ENCODE measurements at places on chromosomes 16 and 17.

DNA sequence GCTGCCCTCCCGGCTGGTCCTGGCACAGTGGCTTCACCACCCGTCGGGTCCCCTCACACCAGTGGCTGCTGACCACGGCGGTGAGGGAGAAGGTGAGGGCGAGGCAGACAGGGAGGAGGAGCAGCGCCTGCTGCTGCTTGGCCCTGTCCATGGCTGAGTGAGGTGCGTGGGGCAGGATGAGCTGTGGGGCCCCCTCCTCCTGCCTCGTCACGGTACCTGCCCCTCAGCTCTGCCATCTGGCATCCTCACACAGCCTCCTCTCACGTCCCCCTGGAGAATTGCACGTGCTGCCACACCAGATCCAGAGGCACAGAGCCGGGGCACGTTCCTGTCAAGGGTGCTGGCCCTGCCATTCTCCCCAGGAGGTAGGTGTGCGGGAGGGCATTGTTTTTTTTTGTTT is at the start of gene GSG1L2:
Gene GSG1L2 (minus strand): TSS at position 159 of the 400 bp plus-strand sequence. CDS start 8 bp downstream, at position 151.
- no peak for DNase-seq

- no peak for DNase-seq
These were observed 4.7 kb upstream of the PRKAR1A start for GRCh38 chr17:68507576-68507975.

DNA sequence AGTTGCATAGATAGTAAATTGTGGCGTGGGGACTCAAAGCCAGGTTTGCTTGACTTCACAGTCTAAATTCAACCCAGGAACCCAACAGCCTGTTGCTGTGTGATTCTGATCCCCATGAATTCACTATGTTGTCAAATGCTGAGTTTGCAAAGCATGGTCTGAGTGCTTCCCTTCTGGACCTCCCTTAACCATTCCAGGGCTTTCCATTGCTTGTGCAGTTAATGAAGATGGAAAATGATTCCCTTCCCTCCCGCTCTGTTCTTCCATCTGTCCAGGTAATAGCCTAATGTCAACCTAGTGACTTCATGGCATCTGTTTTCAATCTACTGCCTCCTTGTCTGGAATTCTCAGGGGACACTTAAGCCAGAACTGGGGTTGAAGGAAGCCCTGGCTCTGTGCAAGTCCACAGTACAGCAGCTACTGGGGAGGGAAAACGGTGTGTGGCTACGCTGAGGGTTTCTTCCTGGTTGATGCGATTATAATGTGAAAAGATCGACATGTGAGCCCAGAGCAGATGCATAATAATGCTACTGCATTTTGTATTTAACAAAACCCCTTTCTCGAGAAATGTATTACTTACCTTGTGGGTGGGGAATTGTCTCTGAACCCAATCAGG is 206.7 kb downstream of the CDH13 start:
- no peak for DNase-seq

DNA sequence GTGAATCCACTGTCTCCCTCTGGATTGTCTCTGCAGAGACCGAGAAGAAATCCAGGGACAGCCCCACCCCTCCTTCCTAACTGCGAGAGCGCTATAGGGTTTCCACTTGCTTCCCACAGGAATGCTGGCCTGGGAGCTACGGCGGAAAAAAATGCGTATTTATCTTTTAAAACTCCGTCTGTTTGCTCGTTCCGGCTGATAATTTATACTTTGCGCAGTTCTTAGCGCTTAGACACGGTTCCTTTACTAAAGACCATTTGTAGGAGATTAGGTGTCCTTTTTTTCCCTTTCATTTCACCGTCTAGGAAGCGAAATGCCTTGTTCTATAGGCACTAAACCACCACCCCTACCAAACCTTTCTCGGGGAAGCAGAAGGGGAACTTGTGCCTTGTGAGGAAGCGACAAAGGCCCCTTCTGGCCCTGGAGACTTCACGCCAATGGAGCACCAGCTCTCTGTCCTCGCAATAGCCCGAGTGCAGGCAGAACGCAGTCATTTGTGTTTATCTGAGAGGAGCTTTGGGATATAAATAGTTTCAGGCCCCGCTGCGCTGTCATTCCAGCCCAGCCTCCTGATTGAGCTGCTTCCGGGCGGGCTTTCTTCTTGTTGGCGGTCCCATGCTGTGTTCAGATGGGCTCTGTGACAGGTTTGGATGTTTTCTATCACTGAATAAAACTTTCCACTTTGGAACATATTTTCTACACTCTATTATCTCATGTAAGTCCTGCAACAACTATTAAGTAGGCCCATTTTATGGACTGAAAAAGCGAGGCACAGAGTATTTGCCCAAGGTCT is 791 bp upstream of the SUPT4H1 start:
- DNase-seq, result no peak

DNA sequence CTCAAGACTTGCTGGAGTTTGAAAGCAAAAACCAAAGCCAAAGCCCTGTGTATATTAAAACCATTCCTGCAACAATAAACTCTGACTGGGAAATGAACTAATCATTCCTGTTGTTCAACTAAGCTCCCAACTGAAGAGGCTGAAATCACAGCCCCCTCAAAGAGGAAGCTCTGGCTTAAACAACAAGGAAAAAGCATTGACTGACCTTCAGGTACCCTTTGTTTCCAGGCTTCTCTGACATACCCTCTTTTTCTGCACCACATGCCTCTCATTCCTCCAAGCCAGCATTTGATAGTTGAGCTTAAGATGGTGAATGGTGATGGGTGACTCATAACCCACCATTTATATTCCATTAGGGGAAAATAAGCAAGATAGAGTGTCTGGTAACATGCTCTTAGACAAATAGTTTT is 470.9 kb upstream of the SOX9 start:
- DNase-seq, result no peak

DNA sequence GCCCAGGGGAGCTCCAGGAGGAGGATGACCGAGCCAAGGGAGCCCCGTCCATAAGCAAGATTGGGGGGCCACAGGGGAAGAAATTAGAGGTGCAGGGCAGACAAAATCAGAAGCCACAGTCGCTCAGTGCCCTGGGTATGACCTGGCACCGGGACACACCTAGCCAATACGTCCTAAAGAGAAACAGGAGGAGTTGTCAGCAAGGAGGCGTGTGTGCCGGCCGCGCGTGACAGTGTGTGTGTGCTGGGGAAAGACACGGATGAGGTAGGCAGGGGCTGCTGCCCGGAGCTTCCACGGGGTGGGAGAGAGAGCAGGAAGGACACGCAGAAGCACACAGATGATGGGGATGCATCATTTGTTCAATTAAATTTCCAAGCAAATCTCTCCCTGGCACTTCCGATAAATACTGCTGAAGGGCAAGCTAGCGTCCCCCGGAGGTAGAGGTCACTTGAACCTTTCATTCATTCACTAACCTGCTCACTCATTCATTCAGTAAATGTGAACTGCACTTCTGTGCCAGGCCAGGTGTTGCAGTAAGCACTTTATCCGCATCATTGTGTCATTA is 38.0 kb downstream of the C16orf95 start:
- DNase-seq, result no peak

DNA sequence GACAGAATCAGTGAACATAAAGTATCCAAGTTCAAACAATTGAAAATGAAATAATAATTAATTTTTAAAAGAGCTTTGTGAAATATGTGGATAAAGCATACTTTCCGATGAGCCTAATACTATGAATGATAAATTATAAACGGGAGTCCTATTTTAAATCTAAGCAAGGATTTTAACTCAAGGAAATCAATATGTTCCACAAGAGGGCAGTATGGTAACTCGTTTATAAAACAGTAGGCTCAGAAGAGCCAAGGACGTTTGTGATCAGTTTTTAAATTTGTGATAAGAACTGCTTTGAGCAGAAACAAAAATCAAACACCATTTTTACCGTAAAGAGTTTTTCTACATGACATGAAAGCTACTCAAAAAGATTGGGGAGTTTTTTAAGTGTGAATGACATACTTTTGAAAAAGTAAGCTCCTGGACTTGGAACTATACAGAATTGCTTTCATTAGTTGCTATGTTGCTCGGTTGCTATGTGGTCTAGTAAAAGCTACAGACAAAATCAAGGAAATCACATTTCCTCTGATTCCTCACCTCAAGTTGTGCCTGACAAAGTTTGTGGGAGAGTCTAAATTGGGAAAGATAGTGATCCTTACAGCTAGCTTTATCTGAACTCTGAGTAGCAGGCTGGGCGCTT is 11.8 kb upstream of the TEKT1 start:
- DNase-seq, result no peak

- no peak for DNase-seq
These were observed 32.2 kb downstream of the BAHCC1 start for GRCh38 chr17:81427173-81428120.

DNA sequence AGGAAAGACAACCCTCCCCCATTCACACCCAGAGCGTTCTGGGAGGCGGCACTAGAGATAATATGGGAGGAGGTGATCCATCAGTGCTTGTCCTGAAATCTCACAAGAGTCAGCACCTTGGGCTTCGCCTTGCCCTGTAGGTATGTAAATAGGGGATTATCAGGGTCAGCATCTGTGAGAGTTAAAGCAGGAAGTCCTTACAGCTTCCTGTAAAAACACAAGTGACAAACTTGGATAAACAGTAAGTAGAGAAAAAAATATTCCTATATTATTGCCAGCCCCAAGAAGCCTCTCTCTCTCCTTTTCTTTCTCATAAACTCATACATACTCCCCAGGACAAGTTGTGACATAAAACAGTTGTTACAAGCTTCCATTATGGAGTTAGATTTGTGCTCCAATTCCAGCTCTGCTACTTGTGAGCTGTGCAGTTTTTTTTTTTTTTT is 187.7 kb downstream of the MAF start:
- DNase-seq, result no peak

DNA sequence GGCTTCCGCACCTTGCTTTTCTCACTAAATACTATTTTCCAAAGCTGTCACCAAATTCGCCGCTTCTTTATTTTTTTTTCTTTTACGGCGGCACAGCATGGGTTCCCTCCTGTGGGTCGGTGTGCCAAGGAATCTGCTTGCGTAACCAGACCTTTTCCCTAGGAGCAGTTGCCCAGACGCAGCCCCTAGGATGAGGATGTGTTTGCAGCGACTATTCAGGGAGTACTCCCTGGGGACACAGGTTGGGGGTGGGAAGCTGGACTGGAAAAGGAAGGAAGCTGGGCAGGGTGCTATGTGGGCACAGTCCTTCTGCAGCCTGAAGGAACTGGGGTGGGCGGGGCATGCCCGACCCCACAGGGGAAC is 49.0 kb upstream of the ZCCHC14 start:
- no peak for DNase-seq

- DNase-seq, result no peak
These were observed 32.3 kb downstream of the CPPED1 start for GRCh38 chr16:12771341-12771798.

DNA sequence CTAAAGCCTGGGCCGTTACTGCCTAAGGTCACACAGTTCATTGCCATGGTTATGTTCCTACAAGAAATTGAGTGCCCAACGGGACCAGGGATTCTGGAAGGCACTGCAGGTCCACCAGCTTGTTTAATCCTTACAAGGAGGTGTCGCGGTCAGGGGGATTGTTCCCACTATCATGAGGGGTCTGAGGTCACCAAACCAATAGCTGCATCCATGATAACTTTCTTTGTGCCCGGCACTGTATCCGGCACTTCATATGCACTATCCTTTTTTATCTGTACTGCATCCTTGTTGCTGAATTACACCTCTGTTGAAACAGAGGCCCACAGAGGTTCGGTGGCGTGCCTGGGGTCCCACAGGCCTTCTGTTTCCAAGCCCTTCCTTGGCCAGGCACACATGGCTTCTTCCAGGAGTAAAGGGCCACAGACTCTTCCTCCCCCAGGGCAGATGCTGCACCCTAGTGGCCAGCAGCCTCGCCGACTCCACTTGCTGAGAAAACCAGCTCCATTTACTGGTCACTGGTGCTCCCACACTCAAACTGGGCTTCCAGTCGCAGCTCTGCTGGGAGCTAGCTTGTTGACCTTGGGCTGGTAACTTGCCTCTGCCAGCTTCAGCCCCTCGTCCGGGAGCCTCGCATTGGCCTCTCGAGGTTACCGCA is 82.0 kb upstream of the PLCG2 start:
- DNase-seq, result no peak

- no peak for DNase-seq
These were observed 7.1 kb downstream of the GIT1 start for GRCh38 chr17:29582254-29582765.

- no peak for DNase-seq
These were observed 2.2 kb downstream of the ZNF668 start for GRCh38 chr16:31071861-31072260.

DNA sequence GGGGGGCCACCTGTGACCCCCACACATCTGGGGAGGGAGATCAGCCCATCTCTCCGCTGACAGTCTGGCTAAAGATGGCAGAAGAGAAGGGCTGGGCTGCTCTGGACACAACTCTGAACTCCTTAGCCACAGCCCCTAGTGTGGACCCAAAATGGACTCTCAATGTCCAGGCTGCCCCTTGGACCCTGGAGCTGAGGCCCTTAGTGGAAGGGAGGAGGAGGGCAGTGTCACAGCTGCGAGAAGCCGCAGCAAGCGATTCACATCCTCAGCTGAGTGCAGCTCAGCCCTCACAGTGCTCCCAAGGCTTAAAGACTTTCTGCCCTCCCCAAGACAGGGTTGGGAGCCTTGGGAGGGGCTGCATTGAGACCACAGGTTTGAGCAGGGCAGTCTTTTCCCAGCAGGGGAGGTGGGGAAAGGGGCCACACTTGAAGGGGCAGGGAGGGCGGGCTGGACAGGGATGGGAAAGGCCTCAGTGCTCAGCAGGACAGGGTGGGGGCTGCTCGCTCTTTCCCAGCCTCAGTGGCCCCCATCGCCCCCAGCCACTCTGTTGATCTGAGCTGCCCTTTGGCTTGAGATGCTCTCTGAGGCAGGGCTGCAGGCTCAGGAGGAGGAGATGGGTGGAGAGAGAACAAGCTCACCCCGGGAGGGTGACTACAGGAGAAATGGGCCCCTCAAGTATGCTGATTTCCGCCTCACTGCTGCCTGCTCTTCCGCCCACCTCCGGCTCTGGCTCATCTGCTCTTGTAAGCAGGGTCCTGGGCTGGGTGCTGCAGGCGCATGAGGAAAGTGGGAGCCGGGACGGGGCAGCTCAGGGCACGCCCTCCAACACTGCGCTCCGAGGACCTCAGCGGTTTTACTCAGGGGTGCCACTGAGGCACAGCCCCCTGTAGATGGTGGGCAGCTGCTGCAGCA is 50.9 kb upstream of the MTSS2 start:
- no peak for DNase-seq

DNA sequence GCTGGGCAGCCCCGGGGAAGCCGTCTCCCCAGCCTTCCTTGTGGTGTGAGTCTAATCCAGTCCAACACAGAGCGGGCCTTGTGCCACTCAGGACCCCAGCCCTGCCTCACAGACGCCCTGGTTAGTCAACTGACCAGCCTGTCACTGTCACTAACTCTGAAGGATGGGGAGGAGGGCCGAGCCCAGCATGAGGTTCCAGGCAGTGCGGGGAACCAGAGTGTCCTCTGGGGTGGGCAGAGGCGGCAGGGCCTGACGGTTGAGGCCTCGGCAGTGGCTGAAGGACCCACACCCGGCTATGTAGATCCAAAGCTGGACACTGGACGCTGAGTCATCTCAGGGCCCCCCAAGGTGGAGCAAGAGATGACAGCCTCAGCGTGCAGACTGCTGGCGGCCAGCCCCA is 8.6 kb downstream of the RPUSD1 start:
- DNase-seq, result no peak

DNA sequence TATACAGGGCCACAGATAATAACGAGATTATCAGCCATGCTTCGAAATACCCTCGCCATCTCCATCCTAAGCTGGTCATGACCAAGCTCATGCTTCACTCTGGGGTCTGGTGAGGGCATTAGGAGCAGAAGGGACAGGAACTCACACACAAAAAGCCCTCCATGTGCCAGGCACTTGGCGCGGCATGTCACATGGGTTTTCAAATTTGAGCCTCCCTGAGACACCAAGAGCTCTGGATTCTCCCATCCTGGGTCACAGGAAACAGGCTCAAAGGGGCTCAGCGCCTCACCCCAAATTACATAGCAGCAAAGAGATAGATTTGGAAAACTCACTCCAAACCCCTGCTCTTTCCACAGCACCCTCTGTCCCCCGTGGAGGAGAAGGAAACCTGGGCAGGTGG is 239.5 kb downstream of the GSG1L start:
- DNase-seq, result no peak
